AG04450 (cell line): ENCODE measurements at places on chromosomes 11 and 22.
A peak's percentile ranks its signal among the peaks of the same experiment; 100 is the strongest.

DNA sequence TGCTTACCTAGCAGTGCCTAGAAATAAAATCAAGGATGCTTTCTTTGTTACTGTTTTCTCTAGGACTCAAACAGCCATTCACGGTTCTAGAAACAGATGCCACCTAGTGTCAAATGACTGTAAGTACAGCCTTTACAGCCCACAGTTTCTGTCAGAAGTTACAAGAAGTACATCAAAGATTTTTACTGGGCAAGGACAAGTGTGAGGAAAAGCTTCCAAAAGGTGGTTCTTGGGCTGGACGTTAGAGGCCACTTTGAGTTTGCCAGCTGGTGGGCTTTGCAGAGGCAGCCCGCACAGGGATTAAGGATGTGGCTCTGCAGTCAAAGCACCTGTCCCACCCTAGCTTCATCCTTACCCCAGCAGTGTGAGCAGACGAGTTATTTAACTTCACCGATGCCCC lies 6.9 kb downstream of the KMT5B start:
- DNase-seq = no peak

GRCh38 chr11:72799441-72799840 lies 5.6 kb upstream of the STARD10 start:
- DNase-seq = no peak

GRCh38 chr11:20363149-20363499 lies 390 bp upstream of the HTATIP2 start:
- no peak for DNase-seq

DNA sequence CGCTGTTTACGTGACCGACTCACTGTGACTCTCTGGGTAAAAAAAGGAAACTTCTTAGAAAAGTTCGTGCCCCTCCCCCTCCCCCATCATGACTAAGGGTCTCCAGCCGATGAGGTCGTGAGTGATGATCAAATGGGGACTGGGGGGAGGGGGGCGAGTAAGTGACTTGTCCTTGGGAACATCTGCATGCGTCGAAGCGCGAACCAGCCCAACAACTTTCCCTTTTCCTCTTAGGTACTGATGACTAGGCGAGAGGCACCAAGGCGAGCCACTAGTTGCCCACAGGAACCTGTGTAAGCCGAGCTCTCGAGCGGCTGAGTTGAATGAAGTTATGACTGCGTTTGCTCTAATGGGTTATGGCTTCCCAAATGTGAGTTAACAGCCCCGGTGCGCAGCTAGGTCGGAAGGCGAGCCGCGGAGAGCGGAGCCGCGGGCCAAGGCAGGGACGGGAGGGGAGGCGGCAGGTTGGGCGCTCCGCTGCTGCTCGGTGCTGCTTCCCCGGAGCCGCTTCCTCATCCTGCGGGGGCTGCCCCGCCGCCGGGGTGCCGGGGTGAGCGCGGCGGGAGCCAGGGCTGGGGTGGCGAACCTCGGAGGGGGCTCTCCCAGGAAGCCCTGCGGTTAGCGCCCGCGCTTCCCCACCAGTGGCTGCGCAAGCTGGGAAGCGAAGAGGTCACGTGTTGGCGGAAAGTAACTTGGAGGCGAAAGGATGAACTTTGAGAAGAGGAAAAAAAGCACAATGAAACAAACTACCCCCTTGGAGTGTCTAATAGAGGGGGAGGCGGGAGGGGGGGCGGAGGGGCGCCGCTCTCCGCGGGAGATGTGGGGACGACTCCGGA lies 22.1 kb upstream of the BDNF start:
- DNase-seq = no peak

- no peak for DNase-seq
Measured at GRCh38 chr11:134460062-134460561, 48.1 kb upstream of the B3GAT1 start.

DNA sequence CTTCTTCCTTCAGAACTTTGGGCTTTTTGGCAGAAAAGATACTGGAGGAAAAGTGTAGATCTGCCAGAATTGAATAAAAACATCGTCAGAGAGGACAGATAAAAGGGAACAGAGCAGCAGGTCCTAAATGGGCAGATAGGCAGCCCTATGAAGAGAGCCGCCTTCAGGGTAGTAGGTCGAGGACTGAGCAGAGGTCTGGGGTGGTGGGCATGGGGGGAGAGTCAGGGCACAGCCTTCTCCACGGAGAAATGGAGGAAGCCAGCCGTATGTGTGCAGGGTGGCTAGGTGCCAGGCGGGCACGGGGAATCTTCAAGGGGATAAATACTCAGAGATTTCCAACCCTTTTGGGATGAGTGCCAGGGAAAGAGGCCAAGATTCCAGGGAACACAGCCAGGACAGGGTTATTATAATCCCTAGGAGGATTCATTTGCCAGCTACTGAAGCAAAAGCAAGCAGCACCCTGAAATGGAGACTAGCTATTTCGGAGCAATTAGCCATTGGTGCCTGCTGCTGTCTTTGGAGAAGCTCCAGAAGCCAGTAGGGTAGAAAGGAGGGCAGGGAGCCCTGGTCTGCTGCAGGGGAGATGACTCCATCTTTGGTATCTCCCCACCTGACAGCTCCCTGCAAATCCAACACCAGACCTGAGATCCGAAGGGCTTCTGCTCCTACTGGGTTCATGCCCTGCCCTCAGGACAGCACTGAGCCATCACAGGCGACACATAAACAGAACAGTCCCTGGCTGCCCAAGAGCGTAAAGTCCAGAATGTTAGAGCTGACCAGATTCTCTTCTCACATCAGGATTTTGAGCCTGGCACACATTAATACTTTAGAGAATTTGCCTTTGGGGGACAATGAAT lies 174.5 kb upstream of the NTM start:
- DNase-seq = peak; percentile 11

DNA sequence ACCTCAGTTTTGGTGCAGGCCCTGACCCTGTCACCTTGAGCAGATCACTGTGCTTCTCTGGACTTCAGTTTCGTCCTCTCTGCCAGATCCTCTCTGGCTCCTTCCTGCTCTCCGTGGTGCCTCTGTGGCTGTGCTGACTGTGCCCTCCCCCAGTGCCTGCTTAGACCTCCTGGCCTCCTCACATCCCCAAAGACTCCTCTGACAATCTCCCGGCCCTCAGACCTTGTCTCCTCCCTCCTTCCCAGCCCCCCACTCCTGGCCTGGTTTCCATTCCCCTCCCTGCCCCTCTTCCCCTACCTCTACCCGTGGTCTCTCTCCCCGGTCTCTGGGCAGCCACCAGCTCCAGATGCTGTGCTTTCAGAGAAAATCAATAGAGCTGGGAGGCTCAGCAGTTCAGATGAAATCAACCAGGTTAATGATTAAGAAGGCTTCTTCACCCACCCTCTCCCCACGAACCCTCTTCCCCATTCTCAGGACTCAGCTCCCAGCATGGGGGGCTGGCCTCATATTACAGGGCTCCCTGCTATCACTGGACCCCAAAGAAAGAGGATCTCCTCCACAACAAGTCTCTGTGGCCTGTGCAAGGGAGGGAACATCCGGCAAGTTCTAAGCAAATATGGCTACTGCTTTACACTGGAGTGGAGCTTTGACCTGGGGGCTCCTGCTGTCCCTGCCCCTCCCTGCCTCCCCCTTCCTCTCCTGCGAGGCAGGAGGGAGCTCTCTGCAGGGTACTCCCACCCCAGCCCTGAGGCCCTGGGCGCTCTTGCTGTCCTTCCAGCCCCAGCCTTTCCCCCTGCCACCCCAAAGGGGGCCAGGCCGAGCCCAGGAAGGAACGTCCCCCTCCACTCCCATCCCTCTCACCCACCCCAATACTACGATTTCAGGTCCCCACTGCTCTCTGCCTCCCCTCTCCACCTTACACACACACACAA lies 8.5 kb downstream of the BACE1-AS start:
- DNase-seq = no peak

DNA sequence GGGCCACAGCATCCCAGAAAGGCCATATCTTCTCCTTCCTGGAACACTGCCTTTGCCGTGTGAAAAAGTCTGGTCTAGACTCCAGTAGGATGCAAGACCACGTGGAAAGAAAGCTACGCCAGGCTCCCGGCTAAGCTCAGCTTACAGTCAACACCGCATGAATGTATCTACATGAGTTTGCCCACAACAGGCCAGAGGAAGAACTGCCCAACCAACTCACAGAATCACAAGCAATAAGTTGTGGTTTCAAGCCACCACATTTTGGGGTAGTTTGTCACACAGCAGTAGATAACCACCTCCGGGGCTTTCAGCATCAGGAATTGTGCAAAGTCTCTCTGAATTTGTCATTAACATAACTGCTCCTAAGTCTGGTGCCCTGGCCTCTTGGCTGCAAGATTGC lies 27.3 kb downstream of the HSPA8 start:
- no peak for DNase-seq

GRCh38 chr11:127074151-127074761 lies 73.7 kb upstream of the KIRREL3 start:
- peak; percentile 26 for DNase-seq

- no peak for DNase-seq
Measured at GRCh38 chr11:9267680-9268079, 2.5 kb upstream of the DENND5A start.

DNA sequence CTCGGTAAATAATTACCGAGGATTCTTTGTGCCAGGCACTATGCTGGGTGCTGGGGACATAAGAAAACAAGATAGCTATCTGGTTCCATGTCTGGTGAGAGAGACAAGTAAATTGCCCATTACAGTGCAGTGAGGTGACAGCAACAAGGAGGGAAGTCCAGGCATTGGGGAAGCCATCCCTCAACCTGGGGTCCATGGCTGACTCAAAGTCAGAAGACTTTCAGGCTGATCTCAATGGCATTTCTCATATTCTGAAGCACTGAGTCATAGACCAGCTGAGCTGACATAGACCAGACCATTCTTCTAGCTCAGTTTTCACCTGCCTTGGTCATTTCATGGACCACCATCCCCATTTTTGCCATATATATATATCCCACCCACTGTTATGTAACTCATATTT lies 158.8 kb downstream of the TTC17 start:
- no peak for DNase-seq

GRCh38 chr11:65611028-65611757 lies 2.8 kb downstream of the MAP3K11 start:
- no peak for DNase-seq

DNA sequence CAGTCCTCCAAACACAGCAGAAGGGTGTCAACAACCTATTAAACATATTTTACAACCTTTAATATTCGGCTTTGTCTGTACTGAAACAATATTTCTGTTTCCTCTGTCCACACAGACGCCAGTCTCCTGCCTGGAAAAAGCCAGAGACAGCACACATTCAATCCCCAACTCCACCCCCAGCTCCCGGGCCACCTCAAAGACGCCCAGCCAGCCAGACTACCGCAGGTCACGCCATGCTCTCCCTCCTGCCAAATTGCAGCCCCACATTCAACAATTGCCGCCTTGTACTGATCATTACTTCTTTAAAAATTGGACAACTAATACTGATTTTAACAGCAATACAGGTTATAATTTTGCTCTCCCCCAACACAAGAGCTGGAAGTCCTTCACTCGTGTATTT lies 1.2 kb downstream of the SERGEF start:
- no peak for DNase-seq

DNA sequence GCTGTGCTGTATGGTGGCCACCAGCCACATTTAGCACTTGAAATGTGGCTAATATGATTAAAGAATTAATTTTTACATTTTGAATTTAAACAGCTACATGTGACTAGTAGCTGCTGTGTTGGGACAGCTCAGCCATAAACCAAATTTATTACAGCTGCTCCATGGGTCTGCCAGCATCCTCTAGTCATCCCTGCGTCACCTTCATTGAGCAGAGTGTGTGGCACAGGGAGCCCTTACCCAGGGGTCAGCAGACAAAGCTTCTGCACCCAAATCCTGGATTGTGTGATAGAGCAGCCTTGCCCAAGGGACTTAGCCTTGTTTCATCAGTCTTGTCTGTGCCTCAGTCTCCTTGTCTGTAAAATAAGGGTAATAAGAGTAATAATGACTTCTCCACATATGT lies 19.4 kb upstream of the ACCSL start:
- DNase-seq = no peak

GRCh38 chr22:44380756-44381486 lies 68.2 kb upstream of the SHISAL1 start:
- no peak for DNase-seq

GRCh38 chr11:69859275-69859934 lies 40.2 kb upstream of the FGF3 start:
- no peak for DNase-seq

DNA sequence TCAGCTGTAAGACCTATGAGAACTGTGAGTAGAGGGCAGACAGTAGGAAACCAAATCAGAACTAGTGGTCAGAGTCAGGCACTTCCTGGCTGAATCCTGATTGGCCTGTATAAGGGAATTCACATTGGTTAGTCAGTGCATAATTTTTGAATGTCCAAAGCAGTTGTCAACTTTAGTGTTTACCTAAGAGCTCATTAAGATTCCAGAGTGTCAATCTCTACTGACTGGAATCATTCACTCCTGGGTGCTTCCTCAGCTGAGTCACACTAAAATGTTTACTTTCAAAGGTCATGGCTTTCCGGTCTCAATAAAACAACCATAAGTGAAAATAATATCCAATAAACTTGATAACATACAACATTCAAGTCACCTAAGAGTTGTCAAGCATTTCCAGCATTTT lies 306.1 kb downstream of the C11orf87 start:
- no peak for DNase-seq

DNA sequence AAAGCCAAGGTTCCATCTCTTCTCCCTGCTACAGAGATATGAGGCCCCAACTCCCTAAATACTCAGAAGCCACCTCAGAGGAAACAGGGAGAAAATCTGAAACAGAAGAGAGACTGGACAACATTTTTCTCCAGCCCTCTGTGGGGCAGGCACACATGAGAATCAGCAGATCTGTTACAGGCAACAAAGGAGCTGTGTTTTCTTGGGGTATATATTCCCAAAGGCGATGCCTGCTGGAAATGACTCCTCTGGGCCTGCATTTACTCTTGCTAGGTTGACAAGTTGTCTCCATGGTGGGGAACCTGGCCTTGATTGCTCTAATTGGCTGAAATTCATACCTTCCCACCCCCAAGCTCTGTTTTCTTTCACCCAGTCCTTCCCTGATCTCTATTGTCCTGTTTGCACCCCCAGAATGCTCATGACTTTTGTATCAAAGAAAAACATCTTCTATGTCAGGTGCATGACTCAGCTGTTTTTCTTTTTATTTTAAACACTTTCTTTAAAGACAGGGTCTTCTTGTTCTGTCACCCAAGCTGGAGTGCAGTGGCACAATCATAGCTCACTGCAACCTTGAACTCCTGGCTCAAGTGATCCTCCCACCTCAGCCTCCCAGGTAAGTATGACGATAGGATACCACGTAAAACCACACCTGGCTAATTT lies 23.5 kb upstream of the P2RY6 start:
- DNase-seq = no peak

- DNase-seq = no peak
Measured at GRCh38 chr11:114892381-114893197, 214.3 kb downstream of the NXPE2 start.
